Stimulated activated CD4-positive, alpha-beta T cell treated with anti-CD3 and anti-CD28 coated beads, Interleukin-1b, Interleukin-23, amount 100 ng/mL, for 48 hours (primary cell): ENCODE measurements at places on chromosomes 13 and 19.

GRCh38 chr13:60482012-60482411, 85.0 kb downstream of the TDRD3 start:
- DNase-seq: no peak

DNA sequence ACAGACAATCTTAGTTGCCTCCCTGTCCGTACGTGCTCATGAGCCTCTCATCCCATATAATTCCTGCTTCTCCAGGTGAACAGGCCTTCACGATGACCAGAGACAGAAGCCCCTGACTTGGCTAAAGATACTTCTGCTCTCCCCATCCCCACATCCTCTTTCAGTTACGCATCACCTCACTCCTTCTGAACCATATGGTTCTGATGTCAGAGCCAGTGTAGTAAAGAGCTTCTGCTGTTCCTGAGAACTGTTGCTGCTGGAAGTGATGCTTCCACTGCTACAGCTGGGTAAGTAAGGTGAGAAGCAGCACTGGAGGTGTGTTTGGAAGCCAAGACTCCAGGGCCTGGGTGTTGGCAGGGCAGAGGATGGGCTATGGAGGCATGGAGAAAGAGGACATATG, 12.9 kb downstream of the SIGLECL1 start:
- no peak for DNase-seq

GRCh38 chr19:4208385-4209094, 20.8 kb upstream of the EBI3 start:
- DNase-seq: no peak

- no peak for DNase-seq
Observed at GRCh38 chr13:48580896-48581295, 48.0 kb upstream of the RCBTB2 start.

DNA sequence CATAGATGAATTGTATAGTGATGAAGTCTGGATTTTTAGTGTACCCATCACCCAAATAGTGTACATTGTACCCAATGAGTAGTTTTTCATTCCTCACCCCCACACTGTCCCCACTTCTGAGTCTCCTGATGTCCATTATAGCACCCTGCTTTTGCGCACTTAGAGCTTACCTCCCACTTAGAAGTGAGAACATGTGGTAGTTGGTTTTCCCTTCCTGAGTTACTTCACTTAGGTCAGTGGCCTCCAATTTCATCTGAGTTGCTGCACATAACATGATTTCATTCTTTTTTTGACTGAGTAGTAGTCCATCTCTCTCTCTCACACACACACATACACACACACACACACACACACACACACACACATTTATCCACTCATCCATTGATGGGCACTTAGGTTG, 43.2 kb upstream of the ALOX5AP start:
- DNase-seq: no peak

GRCh38 chr13:98307463-98308085, 130.5 kb upstream of the RNF113B start:
- DNase-seq: no peak

DNA sequence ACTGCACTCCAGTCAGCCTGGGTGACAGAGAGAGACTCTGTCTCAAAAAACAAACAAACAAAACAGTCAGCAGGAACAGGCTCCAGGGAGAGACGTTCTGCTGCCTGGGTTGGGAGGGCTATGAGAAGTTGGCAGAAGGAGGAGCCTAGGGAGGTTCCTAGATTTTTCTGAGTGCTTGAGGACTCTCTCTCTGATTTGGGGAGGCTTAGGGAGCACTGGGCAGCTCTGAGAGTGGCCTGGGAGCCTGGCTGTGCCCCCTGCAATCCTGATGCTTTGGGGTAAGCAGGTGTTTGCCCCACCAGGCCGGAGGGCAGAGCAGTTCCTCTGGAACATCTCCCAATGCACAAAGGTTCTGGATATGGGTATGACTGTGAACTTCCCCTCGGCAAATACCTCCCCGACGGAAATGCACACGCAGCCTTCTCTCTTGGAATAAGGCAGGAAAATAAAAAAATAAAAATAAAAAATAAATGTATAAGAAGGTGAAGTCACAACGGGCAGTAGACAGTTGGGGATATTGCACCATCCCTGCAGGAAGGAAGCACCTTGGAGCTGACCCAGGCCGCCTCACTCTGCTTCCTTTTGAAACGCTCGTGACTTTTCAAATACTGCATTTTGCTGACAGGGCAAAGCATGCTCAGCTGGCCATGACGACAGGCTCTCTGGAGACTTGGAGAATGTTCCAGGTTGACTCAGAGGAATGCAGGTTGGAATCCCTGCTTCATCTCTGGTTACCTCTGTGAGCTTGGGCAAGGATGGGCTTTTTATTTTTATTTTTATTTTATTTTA, 26.5 kb upstream of the HOMER3 start:
- no peak for DNase-seq

- no peak for DNase-seq
Observed at GRCh38 chr13:101930331-101930730, 471.5 kb downstream of the FGF14 start.

- DNase-seq: no peak
Observed at GRCh38 chr19:43687660-43687997, 17.7 kb upstream of the PLAUR start.

GRCh38 chr13:81207636-81208035, 866.7 kb upstream of the SPRY2 start:
- DNase-seq: no peak

DNA sequence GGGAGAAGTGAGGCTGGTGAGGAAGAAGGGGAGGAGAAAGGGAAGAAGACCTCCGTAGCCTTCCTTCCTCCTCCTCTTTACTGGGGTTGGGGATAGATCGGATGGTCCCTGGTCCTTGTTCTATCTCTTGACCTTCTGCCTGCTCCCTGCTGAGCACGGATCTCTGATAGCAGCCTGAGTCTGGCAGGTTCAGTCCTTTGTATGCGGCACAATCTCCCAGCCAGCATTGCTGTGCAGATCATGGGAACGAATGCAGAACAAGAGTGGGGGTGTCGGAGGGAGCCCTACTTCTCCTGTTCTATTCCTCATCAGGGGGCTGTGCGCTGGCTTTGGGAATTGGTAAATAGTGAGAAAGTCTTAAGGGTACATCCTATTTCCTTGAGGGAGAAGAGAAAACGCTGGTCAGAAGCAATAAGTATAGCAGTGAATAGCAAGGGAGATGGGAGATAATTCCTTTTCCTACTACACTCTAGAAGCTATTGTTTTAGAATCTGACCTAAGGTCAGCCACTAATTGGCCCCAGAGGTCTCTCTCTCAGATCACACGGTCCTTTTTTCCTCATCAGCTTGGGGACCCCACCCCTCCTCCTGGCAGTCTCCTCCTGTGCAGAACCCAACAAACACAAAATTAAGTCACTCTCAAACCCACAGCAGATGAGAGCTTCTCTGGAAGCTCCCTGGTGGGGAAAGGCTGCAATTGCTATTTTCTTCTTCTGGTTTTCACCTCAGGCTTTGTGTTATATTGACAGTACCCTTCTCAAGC, 41.0 kb downstream of the KL start:
- DNase-seq: no peak

DNA sequence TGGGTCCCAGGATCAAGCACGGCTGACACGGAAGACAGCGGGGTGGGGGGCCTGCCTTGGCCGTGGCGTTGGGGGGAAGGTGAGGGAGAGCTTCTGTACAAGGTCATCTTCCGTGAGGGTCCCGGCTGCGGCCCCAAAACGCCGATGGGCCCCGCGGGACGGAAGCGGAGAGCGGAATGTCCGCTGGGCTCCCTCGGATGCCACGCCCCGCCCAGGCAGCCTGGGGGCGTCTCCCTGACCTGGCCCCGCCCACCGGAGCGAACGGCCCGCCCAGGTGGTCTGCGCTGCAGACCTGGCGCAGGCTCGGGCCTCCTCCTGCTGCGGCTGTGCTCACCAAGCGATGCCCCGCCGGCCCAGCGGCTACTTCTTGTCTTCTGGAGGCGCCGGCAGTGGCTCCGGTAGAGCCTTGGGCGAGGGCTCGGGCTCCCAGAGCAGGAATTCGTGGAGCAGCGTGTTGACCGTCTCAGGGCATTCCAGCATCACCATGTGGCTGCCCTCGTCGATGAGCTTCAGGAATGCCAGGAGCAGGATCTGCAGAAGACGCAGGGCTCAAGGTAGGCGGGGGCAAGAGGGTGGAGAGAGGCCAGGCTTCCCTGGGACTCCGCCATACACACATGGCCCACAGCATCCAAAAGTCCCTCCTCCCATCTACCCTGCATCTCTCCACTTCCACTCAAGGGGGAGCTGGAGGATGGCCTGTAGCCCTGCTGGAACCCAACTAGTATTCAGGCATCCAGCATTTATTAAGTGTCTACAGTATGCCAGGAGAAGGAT, 10.7 kb downstream of the ABHD8 start:
- DNase-seq: peak; percentile 79

- DNase-seq: peak; percentile 19
Observed at GRCh38 chr19:16660763-16661479, at the start of gene TMEM38A. TMEM38A (plus strand) TSS chr19:16661139; CDS start chr19:16661218, 79 bp downstream.

GRCh38 chr19:47479701-47480503, 4.1 kb downstream of the KPTN start:
- no peak for DNase-seq

- DNase-seq: no peak
Observed at GRCh38 chr13:100887729-100888151, 213.1 kb upstream of the TMTC4 start.

- no peak for DNase-seq
Observed at GRCh38 chr19:399370-399769, 9.6 kb downstream of the C2CD4C start.

- DNase-seq: peak; percentile 43
Observed at GRCh38 chr19:289651-290371, 1.4 kb downstream of the PLPP2 start.

- no peak for DNase-seq
Observed at GRCh38 chr19:35890113-35890650, 10.2 kb downstream of the NFKBID start.

- DNase-seq: no peak
Observed at GRCh38 chr13:104875038-104875754, 1660.3 kb downstream of the EFNB2 start.

GRCh38 chr13:41942462-41943094, 18.3 kb downstream of the VWA8 start:
- no peak for DNase-seq

DNA sequence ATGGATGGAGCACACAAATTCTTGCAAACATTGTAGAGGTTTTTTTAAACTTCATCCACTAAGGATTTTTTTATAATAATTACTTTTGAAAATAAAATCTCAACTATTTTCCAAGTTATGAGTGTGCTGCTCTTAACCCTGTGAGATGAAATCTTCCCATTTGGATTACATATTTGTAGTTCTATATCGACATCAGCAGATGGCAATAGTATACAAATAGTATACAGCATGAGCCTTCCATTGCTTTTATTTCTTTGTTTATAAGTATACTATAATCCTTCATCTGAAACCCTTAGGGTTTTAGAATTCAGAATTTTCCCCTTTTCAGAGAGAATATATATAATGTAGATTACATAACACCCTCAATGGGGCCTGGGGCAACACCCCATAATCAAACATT, 70.5 kb downstream of the GJA3 start:
- no peak for DNase-seq

DNA sequence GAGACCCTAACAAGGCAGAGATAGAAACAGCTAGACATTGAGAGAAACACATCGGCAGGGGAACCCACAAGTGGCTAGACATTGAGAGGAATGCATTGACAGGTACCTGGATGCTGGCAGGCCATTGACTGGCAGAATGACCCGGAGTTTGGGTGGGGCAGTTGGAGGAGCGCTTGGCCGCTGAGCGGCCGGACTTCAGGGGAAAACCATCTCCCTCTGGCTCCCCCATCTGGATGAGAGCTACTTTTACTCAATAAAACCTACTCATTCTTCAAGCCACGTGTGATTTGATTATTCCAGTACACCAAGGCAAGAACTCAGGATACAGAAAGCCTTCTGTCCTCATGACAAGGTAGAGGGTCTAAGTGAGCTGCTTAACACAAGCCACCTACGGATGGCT, 473.4 kb downstream of the SLITRK5 start:
- DNase-seq: no peak

- DNase-seq: no peak
Observed at GRCh38 chr13:71587817-71588216, 279.2 kb downstream of the DACH1 start.

DNA sequence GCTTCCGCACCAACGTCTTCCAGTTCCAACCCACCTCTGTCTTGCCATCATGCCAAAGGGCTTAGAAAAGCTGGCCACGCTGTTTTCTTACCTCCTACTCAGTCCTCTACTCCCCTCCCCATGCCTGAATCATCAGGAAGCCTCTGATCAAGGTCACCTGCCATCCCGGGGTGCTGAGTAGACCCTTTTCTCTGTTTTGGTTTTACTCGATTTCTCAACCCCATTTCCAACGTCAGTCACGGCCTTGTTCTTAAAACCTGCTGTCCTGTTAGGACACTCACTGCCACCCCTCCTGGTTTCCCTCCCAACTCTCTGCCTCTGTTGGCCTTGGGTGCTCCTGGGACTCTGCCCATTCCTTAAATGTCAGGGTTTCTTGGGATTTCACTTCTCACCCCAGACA, 350.1 kb downstream of the FOXO1 start:
- DNase-seq: peak; percentile 63

- no peak for DNase-seq
Observed at GRCh38 chr19:35294328-35294727, 2.4 kb downstream of the MAG start.

DNA sequence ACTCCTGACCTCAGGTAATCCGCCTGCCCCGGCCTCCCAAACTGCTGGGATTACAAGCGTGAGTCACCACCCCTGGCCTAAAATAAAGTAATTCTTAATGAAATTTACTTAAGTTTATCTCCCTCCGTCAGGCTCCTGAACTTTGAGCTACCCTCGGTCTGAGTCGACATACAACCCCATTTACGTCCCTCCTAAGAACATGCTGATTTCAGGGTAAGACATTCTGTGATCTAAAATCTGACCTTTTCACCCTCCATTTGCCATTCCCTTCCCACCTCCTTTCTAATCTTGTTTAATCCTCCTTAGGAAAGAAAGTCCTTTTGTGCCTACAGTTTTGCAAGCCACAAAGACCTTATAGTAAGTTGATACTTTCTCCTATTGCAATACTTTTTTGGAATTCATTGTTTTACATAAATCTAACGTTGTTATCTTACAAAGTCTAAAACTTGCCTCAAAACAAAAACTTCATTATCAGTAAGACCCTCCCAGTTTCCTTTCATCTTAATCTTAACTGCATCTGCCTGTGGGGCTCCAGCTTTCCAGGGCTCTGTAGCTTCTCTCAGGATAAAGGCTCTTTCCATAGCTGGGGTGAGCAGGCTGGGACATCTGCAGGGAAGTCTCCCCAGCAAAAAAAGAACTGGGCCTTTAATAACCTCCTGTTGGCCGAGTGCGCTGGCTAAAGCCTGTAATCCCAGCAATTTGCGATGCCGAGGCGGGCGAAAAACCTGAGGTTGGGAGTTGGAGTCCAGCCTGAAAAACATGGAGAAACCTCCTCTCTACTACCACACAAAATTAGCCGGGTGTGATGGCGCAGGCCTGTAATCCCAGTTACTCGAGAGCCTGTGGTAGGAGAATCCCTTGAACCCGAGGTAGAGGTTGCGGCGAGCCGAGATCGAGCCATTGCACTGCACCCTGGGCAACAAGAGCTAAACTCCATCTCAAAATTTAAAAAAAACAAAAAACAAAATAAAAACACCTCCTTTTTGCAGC, 143.1 kb downstream of the ZNF737 start:
- DNase-seq: no peak

GRCh38 chr13:44762911-44763310, 186.8 kb upstream of the TSC22D1 start:
- no peak for DNase-seq

GRCh38 chr19:40923934-40924391, 41.9 kb upstream of the CYP2A7 start:
- no peak for DNase-seq
